ENCODE measurements at places on chromosomes 1 and 21.

DNA sequence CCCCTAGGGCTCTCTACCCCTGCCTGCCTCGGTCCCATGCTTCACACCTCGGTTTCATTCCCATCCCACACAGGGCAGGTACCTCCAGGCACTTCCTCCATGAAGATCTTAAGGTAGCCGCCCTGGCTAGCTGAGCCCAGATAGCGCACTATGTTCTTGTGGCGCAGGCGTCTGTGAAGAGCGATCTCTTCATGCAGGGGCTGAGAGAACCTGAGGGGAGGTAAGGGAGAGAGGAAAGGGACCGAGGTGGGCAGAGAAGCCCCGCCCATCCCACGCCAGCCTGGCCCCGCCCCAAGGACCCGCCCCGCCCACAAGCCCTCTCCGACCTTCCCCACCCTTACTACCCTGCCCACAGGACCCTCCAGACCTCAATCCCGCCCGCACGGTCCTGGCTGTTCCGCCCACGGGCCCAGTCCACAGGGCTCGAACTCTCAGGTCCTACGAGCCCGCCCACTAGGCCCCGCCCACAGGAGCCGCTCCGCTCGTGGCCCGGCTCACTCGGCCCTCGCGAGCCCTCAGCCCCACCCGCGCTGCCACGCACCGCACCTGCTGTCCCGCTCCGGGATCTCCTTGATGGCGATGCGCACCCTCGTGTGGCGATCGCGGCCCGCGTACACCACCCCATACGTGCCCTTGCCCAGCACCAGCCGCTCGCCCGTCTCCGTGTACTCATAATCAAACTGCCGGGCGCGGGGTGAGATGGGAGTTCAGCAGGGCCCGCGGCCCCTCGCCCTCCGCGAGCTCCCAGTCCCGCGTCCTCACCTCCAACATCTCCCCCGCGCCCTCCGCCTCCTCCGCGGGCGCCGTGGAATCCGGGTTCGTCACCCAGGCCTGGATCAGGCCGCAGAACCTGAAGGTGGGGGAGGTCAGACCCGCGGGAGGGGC, 6.4 kb downstream of the MAP3K6 start:
- no peak for DNase-seq

DNA sequence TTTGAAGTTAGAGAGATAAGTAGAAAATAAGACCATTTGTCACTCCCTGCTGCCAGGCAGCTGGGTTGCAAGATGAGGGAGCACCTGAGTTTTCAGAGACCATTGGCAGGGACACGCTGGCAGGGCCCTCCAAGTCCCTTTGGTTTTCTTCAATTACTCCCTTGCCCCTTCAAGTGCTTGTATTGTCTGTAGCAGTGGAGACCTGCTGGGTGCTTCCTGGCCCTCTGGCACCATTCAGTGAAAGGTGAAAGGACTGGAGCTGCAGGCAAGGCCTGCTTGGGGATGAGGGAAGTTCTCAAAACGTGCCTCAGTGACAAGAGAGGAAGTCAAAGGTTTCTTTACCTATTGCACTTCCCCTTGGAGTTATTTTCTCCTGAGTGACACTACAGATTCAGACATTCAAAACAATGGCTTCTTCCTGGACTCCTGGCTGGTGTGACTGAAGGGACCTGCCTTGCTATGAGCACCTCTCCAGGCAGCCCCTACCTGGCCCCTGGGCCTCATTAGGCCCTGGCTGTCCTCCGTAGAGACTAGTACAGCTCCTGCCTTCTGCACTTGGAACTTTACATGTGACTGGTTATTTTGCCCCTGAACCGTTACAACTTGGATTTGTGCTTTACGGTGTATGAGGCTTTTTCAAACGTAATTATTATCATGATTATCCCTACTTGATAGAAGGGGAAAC, 100.1 kb downstream of the C1orf21 start:
- no peak for DNase-seq

GRCh38 chr1:74468982-74469603, 43.3 kb downstream of the LRRC53 start:
- DNase-seq, result peak; percentile 38

DNA sequence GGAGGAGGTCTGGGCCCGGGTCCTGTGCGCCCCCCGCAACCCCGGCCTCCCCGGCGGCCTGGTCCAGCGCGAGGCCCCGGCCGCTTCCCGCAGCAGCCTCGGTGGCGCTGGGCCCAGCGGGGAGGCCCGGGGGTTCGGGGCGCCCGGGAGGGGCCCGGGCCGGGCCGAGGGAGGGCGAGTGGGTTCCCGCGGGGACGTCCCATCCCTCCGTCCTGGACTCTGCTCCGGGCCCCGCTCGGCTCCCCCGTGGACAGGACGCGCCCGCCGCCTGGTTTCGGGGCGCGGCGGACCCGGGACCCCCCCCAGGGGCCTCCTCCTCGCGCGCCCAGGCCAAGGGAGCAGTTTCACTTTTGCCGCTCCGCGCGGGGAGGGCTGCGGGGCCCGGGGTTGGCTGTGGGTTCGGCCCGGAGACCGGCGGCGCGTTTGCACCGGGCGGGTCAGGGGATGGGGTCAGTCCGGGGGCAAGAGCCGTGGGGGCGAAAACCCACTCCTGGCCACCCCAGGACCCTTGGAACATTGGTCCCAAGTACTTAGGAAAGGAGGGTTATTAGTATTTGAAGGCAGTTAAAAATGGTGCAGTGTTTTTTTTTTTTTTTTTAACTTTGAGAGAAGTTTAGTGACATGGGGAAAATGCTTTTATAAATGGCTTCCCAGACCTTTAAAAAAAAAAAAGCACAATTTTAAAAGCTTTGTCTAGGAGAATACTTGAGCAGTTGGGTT, 677 bp downstream of the AGPAT3 start:
- no peak for DNase-seq

DNA sequence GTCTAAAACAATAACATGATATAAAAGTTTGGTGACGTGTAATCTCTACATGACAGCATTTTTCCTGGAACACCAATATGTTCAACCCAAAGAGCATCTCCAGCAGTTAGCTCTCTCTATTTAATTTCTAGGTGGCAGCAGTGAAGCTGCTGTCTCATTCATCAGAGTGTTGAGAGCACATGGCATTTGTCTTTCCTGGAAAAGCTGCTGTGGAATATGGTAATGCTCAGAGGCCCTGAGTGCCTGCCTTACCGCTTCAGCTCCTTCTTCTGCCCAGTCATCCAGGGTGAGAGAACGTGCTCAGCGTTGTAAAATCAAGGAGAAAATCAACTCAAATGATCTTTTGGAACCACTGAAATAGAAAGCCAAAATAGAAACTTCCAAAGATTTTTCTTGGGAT, 640.7 kb downstream of the ADGRL2 start:
- no peak for DNase-seq

- no peak for DNase-seq
These were observed 602.9 kb upstream of the CAMK1G start for GRCh38 chr1:208980605-208981004.

DNA sequence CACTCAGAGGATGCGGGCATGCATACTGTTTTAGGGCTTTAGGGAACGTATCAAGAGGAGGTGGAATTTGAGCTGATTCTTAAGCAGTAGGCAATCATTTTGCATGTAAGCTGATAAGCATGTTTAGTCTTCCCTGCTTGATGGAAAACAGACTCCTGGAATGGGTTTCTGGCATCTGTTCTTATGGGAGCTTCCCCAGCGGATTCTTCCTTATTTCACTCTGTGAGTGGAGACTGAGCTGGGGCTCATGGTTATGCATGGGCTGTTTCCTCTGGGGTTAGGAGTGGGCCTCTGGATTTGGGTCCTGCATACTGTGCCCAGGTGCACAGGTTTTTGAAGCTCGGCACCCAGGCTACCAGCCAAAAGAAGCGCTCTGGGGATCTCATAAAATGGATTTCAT, 93.4 kb downstream of the DIRAS3 start:
- DNase-seq, result no peak

DNA sequence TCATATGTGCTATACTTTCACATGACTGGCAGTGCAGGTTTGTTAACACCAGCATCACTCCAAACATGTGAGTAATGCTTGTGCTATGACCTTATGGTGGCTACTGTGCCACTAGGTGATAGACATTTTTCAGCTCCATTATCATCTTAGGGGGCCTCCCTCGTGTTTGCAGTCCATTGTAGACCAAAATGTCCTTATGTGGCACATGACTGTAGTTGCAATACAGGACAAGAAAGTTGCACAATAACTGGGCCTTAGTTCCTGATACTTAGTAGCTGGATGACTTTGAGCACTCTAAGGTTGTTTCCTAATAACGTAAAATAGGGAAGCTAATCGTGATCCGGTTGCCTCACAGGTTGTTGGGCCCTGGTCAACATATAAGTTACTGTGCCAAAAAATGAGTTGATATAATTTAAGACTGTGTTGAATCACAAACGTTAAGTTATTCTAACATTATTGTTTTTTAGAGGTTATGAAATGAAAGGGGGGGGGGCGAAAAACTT, 511 bp upstream of the SNX27 start:
- no peak for DNase-seq

DNA sequence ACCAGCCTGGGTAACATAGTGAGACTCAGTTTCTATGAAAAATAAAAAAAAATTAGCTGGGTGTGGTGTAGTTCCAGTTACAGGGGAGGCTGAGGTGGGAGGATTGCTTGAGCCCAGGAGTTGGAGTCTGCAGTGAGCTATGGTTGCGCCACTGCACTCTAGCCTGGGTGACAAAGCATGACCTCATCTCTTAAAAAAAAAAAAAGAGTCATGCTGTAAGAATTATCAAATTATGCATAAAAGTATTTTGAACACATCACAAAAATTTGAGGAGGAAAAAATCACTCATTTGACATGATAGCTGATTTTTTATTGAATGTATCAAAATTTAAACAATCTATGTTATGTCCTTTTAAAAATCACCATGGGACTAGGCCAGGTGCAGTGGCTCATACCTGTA, 17.8 kb downstream of the CCDC30 start:
- DNase-seq, result no peak

DNA sequence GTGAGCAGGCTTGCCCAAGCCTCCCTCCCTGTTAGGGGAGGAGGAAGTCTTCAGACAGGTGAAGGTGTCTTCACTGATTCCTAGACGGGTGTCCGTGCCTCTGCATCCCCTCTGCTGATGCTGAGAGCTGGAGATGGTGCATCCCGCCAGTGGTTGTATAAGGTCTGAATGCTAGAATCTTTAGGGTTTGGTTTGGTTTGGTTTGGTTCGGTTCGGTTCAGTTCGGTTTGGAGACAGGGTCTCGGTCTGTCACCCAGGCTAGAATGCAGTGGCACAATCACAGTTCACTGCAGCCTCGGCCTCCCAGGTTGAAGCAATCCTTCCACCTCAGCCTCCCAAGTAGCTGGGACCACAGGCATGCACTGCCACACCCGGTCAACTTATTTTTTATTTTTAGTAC, 153.6 kb downstream of the PGBD5 start:
- DNase-seq, result no peak

GRCh38 chr1:19780267-19780877, 19.3 kb downstream of the TMCO4 start:
- no peak for DNase-seq

DNA sequence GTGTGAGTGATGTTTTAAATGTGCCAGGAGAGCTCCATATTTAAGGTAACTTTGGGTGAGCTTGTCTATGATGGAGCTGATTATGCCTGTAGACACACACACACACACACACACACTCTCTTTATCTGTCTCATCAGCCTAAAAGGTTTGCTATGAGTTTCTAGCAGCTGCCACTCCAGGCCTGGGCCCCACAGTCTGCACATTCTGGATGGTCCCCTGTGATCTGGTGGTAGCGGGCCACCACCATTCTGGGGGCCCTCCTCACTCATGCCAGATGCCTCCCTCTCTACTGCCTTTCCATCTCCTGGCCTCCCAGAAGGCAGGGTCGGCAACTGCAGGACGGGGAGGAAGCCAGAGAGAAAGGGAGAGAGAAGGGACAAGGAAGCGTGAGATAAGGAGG, 129.2 kb upstream of the TNR start:
- no peak for DNase-seq

DNA sequence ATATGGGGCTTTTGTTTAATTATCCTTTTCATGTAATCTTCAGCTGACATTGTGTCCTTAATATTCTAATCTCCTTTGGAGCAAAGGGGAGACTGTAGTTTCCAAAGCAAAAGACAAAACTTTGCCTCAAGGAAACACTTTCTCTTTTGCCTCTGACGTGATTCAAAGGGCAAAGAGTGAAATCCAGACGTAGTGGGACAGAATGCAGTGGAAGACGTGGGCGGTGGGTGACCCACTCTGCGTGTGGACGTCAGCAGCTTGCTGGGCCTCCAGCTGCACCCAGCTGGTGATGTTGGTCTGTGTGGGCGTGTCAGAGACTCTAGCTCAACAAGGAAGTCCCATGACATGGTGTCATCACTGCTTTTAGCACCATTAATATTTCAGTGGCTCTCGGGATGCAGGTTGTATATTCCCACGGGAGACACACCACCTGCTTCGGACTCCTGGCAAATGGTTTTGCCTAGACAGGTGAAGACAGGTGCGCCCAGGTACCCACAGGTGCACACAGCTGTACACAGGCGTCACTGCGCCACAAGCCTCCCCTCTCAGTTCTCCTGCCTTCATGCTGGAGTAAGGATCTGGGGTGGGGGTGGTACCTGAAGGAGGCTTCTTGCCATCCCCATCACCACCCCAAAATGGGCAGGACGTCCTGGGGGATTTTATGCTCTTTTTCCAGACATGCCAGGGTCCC, 292.1 kb upstream of the VAMP3 start:
- DNase-seq, result peak; percentile 39

- no peak for DNase-seq
These were observed 13.0 kb downstream of the BRINP3 start for GRCh38 chr1:190464690-190465089.

GRCh38 chr1:94236630-94237290, 624 bp downstream of the ARHGAP29 start:
- DNase-seq, result no peak

- no peak for DNase-seq
These were observed 9.7 kb upstream of the LRRC53 start for GRCh38 chr1:74522148-74522547.

GRCh38 chr1:179031855-179032513, 6.3 kb downstream of the FAM20B start:
- DNase-seq, result no peak

DNA sequence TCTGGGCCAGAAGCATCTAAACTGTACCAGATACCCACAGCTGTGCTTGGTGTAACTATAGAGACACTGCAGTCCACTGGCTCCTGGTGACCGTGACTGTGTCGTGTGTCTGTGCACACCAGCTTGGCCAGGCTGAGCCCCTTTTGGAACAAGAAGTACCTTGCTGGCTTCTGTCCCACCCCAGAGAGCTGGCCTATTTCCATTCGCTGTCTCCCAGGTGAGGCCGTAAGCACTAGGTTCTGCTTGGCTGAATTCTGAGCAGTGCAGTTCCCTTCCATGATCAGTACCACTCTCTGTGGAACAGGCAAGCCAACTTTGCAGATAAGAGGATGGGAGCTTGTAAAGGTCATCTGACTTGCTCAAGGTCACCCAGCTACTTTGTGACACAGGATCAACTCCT, 119.9 kb upstream of the DNAH14 start:
- peak; percentile 39 for DNase-seq

DNA sequence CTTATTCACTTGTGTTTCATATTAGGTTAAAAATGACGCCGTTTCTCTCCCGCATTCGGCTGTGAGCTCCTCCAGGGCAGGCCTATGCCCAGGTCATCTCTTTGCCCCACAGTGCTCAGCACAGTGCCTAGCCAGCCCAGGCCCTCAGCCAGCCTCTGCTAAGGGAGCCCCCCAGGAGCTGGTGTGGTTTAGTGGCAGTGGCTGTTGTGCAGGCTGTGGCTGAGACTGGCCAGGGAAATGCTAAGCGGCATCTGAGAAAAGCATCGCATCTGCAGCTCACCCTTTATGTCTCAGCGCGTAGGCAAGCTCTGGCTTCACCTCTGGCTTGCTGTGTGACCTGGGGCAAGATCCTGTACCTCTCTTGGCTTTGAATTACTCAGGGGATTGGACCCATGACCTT, 275.1 kb downstream of the TRABD2B start:
- DNase-seq, result no peak

- no peak for DNase-seq
These were observed 8.8 kb upstream of the GBP6 start for GRCh38 chr1:89355056-89355455.
